Effector CD8-positive, alpha-beta T cell (primary cell): ENCODE measurements at places on chromosomes 11 and 22.

DNA sequence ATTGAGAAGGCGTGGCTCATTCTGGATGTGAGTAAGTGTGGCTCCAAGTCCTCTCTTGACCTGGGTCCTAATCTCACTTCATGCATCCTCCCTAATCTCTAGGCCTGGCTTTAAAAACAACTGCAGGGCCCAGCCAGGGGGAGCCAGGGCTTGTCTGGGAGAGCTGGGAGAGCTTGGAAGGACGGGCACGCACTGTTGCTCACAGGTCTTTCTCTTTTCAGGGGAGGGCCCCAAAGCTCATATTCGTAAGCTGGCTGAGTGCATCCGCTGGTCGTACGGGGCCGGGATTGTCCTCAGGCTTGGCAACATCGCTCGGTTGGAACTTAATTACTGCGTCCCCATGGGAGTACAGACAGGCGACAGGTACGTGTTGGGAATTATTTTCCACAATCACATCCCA lies 34.1 kb upstream of the PARVB start:
- no peak for DNase-seq

DNA sequence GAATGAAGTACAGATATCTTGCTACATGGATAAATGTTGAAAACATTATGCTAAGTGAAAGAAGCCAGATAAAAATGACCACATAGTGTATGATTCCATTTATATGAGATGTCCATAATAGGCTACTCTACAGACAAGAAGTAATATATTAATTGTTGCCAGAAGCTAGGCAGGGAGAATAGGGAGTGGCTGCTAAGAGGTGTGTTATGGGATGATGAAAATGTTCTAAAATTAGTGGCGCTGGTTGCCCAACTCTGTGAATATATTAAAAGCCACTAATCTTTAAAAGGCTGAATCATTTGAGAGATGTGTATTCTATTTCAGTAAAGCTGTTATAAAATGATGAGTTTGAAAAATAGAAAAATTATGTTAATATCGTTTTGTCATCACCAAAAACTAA lies 144.4 kb downstream of the NCAM1 start:
- no peak for DNase-seq

DNA sequence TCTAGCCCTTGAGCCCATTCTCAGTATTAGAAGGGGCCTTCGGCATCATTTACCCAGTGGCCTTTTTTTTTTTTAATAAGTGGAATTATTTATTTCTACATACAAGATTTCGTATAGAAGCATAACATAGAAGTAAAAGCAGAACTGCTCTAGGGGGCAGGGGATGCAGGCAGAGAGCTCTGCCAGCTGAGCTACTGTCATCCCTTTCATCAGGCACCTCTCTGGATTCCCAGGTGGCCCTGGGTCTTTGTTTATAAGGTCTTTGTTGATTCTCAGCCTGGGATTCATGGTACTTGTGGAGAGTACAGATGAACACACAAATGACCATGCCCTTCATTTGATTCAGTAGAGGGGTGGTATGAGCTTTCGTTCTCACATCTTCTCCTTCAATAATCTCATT lies 66.4 kb downstream of the GAB2 start:
- no peak for DNase-seq

DNA sequence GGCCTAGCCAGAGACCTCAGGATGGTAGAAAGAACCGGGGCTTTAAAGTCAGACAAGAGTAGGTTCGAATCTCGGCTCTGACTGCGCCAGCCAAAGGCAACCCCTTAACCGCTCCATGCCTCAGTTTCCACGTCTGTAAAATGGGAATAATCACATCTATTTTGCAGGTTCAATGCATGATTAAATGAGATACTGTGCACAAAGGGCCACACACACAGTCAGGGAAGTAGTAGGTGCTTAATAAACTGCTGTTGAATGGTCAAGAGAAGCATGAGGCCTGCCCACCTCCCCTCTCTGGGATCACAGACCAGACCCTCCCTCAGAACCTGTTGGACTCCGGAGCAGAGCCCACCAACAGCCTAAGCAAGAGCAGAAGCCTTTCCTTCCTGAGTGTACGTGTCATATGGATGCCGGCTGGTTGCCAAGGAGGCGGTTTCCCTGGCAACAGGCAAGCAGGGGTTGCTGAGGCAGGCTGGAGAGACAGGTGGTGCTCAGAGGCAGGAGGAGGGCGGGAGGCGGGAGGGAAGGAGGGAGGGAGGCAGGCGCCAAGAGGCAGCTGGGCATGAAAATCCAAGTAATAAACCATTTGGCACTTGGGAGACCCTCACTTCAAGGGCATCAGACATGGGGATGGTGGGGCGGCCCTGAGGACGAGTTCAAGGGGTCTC lies 43.9 kb downstream of the NFAM1 start:
- no peak for DNase-seq

DNA sequence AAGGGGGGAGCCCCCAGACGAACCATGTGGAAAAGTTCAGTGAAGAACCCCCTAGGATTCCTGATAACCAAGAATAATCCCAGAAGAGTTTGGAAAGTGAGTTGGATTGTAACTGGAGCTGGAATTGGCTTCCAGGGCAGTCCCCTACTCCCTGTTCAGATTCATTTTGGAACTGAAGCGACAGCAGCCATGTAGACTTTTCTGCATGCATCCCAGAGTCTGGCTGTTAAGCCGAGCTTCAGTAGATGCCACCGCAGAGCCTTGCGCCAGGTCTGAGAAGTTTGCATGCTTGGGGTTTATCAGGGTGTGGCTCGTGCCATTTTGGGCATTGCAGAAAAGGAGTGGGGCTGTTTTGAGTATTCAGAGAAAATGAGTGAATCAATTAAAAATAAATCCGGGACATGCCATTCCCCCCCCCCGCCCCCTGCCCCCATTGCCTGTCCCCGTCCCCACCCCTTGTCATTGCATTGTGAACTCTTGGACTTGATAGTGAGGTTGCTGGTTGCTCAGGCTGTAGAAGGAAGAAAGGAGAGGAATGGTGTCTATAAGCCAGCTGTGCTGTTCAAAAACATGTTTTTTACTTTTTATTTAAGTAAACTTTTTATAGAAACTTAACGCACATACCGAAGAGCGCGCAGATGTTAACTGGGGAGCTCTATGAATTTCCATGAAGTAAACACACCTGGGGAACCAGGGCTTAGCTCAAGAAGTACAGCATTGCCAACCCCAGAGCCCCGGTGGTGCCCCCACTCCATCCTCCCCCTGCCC lies 71.2 kb downstream of the LDLRAD3 start:
- DNase-seq, result no peak

- no peak for DNase-seq
Observed at GRCh38 chr22:46262449-46263215, 511 bp downstream of the PKDREJ start.

- DNase-seq, result no peak
Observed at GRCh38 chr11:102523189-102523570, 7.4 kb downstream of the MMP7 start.

- DNase-seq, result no peak
Observed at GRCh38 chr11:71373791-71374454, 74.3 kb downstream of the DHCR7 start.

- no peak for DNase-seq
Observed at GRCh38 chr22:31650391-31650790, 11.6 kb downstream of the PISD start.

GRCh38 chr11:134514354-134514951 lies 102.4 kb upstream of the B3GAT1 start:
- no peak for DNase-seq

- DNase-seq, result no peak
Observed at GRCh38 chr11:26623076-26623659, 51.1 kb upstream of the MUC15 start.

DNA sequence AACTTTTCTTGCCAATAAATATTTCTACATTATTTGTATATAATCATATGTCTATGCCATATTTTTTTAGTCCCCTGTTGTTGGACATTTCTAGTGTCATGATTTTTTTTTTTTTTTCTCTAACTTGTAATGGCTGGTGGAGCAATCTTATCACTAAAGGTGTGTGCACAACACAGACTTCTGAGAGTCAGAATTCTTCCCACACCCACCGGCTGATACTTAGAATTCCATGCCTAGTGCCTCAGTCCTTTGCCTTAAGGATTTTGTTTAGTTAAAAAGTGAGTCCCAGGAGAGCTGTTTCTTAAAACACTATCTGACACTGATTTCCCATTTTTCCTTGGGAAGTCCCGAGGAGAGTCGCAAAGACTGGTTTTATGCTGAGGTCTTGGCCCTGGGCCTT lies 87.7 kb upstream of the BARX2 start:
- DNase-seq, result no peak

- DNase-seq, result no peak
Observed at GRCh38 chr11:8785457-8785856, 102.9 kb downstream of the RPL27A start.

DNA sequence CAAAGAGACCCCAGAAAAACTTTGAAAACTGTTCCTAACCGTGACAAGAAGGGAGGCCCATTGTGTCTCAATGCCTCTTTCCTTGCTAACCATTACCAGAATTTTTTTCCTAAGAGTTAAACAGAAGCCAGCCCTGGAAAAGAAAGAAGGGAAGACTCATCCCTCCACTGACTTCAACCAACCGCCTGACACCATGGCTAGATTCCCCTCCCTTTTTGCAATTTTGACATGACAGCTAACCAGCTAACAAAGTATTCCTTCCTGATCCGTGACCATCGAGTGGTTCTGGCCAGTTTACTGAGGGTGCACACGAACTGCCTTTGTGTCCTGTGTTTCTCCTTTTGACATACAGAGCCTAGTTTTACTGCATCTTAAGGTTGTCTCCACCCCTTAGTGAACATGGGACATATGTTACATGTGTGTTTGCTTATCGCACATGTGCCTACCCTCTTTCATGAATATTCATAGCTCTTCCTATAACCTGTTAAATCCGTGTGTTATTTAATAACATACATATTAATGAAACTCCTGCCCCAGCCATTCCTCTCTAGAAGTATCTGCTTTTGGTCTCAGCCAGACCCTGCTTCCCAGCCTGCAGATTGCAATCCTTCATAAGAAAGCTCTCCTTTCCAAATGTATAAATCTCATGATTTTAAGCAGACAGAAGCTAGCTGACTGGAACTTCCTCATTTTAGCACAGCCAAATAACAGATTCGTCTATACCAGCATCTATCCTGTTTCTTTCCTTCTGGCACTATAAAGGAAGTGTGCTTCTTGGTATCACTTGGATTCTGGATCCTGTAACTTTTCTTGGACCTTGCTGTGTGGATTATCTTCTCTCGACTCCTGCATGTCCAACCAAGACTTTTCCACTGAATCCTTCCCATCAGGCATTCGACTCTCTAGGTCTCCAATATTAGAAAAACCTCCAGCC lies 37.8 kb downstream of the RASSF10 start:
- DNase-seq, result no peak

DNA sequence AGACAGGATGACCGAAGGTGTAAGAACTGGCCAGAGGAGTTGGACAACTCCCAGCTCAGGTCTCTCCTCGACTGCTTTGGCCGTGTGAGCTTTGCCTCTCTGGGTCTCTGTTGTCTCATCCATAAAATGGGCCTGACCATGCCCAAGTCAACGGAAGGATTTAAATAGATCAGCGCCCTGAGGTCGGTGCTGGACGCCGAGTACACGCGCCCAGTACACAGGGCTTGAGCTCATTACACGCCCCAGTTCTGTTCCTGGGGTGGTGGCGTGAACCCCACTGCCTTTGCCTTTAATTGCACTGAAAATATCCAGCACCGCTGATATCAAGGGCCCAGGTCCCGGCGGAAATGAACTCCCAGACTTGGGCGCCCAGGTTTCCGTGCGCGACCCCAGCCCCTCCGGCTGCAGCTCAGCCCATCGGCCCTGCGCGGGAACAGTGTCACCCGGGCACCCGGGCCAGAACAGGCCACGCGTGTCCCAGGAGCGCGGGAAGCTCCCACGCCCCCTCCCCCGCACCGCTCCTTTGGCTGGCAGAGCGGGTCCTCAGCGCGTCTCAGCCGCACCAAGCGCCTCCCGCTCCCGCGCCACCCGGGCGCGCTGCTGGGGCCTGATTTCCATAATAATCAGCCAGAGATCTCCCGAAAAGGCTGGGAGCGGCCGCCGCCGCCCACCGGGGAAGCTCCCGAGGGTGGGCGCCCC lies 42.2 kb downstream of the CYTH4 start:
- no peak for DNase-seq

GRCh38 chr11:76216536-76217325 lies 10.4 kb upstream of the WNT11 start:
- DNase-seq, result no peak

DNA sequence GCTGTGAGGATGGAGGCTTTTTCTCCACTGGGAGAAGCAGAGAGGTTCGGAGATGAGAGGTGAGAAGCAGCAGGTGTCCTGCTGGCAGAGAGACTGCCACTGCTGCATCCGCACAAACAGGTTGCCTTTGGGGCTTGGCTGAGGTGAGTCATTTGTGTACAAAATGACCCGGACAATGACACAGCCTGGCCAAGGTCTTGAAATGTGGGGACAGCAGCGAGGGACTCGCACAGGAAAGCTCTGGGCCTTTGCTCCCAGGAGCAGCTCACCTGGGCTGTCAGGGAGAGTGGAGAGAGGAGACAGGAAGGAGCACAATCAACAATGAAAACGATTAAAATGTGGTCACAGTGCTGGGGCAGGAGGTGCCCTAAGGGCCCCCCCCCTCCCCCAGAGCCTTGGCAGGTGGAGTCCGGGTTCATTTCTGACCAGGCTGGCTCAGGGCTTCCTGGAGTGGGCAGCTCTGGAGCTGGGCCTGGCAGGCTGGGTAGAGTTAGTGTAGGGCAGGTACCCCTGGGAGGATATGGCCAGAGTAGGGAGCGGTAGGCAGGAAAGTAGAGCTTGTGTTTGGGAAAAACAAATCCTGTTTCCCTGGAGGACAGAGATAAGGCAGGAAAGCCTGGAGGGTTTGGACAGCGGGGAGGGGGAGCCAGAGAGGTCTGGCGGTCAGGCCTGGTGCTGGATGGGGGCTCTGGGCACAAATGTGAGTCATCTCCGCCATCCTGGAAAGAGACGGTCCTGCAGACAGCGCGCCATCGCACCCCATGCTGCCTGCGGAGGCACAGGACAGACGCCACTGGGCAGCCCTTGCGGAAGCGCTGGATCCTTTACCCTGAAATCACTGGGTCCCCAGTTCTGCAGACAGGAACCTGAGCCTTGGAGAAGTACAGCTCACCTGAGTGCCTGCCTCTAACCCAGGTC lies 37.8 kb upstream of the CELSR1 start:
- no peak for DNase-seq

- DNase-seq, result no peak
Observed at GRCh38 chr11:106088896-106089295, 11.4 kb downstream of the AASDHPPT start.

- no peak for DNase-seq
Observed at GRCh38 chr11:111966678-111967077, 29.5 kb downstream of the DIXDC1 start.

DNA sequence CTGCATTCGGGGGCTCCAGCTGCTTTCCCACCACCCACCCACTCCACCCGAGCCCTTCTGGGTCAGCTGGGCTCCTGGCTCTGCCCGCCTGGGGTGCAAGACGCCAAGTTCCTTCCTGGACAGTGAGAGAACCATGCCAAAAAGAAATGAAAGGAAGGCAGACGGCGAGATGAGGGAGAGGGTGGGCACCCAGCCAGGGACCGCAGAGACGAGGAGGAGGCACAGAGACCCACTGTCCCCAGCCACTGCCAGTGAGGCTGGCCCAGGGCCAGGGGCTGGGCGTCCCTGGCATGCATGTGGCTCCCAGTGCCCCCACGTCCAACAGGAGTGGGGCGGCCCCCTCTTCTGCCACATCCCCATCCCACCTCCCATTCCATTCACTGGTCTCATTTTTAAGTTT lies 10.8 kb upstream of the CD81 start:
- DNase-seq, result no peak

- no peak for DNase-seq
Observed at GRCh38 chr11:126079621-126080124, 17.0 kb upstream of the CDON start.

- no peak for DNase-seq
Observed at GRCh38 chr11:126637795-126638175, 282.3 kb downstream of the ST3GAL4 start.
